ENCODE measurements at places on chromosomes 7 and 10. TPM values are rescaled to one million over a fixed set of nuclear protein-coding genes. Genes with fewer than 3 reads are reported as not detected.

VWDE gene
- 0.50 TPM for total RNA-seq

NXPH1 gene
- not detected for total RNA-seq

ZNF680 gene
- 18.0 TPM for total RNA-seq

BAMBI gene
- total RNA-seq = 3.2 TPM

GIMAP6 gene
- 156 TPM for total RNA-seq

FAM241B gene
- 0.13 TPM for total RNA-seq

ANXA8 gene
- not detected for total RNA-seq

GIMAP1 gene
- total RNA-seq = 10.4 TPM

MSMB gene
- not detected for total RNA-seq

ALOX5 gene
- not detected for total RNA-seq

MGMT gene
- 8.5 TPM for total RNA-seq

PIK3AP1 gene
- 0.40 TPM for total RNA-seq

GRID1 gene
- total RNA-seq = not detected

HOXA1 gene
- 0.93 TPM for total RNA-seq

C10orf53 gene
- total RNA-seq = not detected

CDK6 gene
- total RNA-seq = 53.6 TPM

CPVL gene
- not detected for total RNA-seq

DIP2C gene
- 5.7 TPM for total RNA-seq

FRMD4A gene
- total RNA-seq = 133 TPM

MYO1G gene
- total RNA-seq = 0.27 TPM

OR2A42 gene
- not detected for total RNA-seq

GPR22 gene
- total RNA-seq = under 0.01 TPM

PON3 gene
- 0.93 TPM for total RNA-seq

Measured in thoracic aorta endothelial cell (primary cell).